Liver (tissue), 10 donors: ENCODE measurements at places on chromosomes 2 and 18. TPM values are rescaled to one million over a fixed set of nuclear protein-coding genes. Genes with fewer than 3 reads are reported as not detected.

- DNase-seq: no peak
Observed at GRCh38 chr2:204172145-204172600, 235.6 kb downstream of the ICOS start.

- no peak for DNase-seq
Observed at GRCh38 chr2:9166579-9167377, 39.8 kb upstream of the ASAP2 start.

DNA sequence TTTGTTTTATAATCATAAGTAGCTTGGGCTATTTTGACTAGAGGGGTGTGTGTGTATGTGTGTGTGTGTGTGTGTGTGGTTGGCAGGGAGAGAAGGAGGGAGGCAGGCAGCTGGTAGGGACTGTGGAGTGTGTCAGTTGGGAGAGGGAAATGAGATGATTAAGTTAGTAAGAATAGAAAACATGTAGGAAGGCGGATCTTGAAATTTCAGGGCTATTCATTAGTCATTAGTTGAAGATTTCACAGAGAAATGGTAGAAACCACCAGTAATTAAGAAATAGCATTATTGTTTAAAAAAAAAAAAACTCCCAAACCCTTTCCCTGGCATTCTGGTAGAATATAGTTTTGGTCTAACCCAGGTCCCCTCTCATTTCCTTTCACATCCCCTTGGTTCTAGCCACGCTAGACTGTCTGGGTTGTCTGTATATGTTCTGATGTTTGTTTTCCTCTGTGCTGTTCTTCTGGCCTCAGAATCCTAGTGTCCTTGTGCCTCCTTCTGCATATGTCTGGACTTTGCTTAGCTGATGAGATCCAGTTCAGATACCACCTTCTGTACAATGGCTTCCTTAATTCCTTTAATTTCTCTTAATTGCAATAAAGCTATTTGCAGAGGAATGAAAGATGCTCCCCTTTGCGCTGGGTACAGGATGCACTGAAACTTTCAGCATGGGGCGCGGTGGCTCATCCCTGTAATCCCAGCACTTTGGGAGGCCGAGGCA lies 161.6 kb downstream of the NEDD4L start:
- DNase-seq: no peak

DNA sequence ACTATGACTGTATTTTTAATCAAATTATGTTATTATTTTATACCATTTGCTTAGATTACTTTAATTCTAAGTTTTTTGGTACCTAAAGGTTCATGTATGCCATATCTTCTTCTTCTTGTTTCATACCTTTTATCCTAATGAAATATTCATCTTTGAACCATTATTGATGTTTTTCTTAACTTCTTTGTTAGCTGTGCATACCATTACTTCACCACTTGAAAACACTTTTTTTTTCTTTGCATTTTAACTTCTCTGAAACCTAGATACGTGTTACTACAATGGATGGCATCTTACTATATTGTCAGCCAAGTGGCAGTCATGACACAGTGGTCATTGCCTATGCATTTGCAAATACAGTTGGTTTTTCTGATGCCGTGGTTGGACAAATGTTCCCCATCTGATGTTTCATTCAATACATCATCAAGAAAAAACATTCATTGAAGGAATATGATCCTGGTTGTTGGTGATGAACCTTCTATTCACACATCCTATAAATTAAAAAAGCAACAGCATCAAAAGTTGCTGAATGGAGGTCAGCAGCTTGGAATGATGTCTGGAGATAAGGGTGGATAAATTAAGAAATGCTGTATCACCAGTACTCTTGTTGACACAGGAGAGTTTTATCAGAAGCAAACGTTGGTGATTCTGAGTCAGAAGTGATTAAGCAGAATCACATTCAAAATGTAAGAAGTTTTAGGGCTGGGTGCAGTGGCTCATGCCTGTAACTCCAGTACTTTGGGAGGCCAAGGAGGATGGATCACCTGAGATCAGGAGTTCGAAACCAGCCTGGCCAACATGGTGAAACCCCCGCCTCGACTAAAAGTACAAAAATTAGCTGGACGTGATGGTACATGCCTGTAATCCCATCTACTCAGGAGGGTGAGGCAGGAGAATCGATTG lies 7.4 kb downstream of the IL36A start:
- no peak for DNase-seq

DNA sequence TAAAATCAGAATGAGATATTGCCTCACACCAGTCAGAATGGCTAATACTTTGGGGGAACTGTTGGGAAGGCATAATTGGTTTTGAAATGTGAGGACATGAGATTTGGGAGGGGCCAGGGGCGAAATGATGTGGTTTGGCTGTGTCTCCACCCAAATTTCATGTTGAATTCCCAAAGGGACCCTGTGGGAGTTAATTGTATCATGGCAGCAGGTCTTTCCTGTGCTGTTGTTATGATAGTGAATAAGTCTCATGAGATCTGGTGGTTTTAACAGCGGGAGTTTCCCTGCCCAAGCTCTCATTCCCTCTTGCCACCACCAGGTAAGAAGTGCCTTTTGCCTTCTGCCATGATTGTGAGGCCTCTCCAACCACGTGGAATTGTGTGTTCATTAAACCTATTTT lies 59.6 kb downstream of the CSRNP3 start:
- no peak for DNase-seq

The ADGRF3 gene
- total RNA-seq: 0.25 TPM

The AQP12A gene
- not detected for total RNA-seq

The ALK gene
- total RNA-seq: under 0.01 TPM

The CTNNA2 gene
- total RNA-seq: not detected

The ATP6V1B1 gene
- total RNA-seq: not detected

The FBXO48 gene
- 0.75 TPM for total RNA-seq

The UGT1A4 gene
- 136 TPM for total RNA-seq

The CCDC178 gene
- total RNA-seq: not detected

The TAF1B gene
- total RNA-seq: 7.4 TPM
